ENCODE measurements at places on chromosomes 12 and 14.

DNA sequence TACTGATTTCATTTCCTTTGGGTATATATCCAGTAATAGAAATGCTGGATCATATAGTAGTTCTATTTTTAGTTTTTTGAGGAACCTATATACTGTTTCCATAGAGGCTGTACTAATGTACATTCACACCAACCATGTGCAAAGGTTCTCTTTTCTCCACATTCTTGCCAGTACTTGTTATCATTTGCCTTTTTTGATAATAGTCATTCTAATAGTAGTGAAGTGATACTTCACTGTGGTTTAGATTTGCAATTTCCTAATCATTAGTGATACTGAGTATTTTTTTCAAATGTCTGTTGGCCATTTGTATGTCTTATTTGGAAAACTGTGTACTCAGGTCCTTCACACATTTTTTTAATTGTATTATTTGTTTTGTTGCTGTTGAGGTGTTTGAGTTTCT lies 148.2 kb upstream of the NAV3 start:
- DNase-seq = no peak

- DNase-seq = no peak
Observed at GRCh38 chr14:74867673-74868072, 8.3 kb downstream of the PROX2 start.

GRCh38 chr14:71668186-71668912 lies 263.9 kb upstream of the RGS6 start:
- no peak for DNase-seq

GRCh38 chr12:60180298-60180697 lies 584.5 kb downstream of the SLC16A7 start:
- DNase-seq = no peak

GRCh38 chr12:96219700-96220206 lies 25.6 kb downstream of the ELK3 start:
- no peak for DNase-seq

DNA sequence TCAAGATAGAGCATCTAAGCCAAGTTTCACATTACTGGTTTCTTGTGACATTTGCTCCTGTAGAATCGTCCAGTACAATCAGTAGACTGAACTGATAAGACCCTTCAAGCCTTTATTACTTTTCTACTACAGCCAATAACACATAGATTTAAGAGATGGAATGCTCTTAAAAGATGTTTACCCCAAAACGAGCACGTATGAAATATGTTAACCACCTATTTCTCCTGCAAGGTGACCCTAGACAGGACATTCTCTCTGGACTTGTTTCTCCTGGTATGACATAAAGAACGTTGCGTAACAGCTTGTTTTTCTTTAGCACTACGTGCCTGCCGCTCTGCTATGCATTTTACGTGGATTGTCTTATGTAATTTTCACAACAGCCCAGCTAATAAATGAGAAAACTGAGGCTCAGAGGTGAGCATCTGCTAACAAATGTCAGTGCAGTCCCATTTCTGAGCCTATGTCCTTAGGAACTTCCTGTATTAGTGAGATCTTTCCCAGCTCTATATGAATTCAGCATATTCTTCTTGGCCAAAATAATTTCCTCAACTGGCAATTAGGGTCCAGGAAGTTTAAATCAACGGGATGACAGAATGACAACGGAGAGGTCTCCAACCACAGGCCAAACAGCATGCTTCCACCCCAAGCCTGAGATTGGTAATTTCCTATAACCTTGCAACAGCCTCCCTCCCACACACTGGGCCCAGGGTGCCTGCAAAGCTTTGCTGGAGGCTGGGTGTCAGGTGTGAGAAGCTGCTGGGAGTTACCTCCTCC lies 3.7 kb downstream of the NFKBIA start:
- peak; percentile 28 for DNase-seq

GRCh38 chr12:85029456-85029855 lies 6.6 kb downstream of the TSPAN19 start:
- DNase-seq = no peak

GRCh38 chr14:21016413-21017190 lies 8.3 kb downstream of the NDRG2 start:
- DNase-seq = no peak

- DNase-seq = no peak
Observed at GRCh38 chr12:123062681-123063486, 82.4 kb downstream of the ARL6IP4 start.

- DNase-seq = peak; percentile 60
Observed at GRCh38 chr12:121800694-121801594, 2.9 kb upstream of the SETD1B start.

DNA sequence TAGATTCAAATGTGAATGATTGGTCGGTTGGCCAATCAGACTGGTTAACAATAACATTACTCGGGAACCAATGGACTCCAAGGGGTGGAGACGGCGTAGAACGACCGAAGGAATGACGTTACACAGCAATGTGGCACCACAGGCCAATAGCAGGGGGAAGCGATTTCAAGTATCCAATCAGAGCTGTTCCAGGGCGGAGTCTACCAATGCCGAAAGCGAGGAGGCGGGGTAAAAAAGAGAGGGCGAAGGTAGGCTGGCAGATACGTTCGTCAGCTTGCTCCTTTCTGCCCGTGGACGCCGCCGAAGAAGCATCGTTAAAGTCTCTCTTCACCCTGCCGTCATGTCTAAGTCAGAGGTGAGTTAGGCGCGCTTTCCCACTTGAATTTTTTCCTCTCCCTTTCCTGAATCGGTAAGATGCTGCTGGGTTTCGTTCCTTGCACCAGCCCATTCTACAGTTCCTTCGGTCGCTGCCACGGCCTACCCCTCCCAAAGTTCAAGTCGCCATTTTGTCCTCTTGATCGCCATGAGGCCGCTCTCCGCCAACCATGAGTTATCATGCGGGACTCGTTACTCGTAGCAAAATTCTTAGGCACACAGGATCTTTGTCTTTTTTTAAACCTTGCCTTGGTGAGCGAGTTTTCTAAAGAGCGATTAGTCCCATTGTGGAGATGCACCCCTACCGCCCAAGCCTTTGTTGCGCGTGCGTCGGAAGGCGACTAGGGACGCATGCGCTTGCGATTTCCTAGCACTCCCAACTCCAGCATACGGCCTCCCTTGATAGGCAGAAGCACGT lies at the start of gene HNRNPA1:
HNRNPA1 (plus strand) TSS at position 259 of the 793 bp plus-strand sequence; CDS start at position 341, 82 bp downstream.
- peak; percentile 94 for DNase-seq

- DNase-seq = no peak
Observed at GRCh38 chr12:113408756-113409298, 5.1 kb upstream of the SDS start.

- DNase-seq = no peak
Observed at GRCh38 chr12:45743247-45743646, 13.7 kb downstream of the ARID2 start.

DNA sequence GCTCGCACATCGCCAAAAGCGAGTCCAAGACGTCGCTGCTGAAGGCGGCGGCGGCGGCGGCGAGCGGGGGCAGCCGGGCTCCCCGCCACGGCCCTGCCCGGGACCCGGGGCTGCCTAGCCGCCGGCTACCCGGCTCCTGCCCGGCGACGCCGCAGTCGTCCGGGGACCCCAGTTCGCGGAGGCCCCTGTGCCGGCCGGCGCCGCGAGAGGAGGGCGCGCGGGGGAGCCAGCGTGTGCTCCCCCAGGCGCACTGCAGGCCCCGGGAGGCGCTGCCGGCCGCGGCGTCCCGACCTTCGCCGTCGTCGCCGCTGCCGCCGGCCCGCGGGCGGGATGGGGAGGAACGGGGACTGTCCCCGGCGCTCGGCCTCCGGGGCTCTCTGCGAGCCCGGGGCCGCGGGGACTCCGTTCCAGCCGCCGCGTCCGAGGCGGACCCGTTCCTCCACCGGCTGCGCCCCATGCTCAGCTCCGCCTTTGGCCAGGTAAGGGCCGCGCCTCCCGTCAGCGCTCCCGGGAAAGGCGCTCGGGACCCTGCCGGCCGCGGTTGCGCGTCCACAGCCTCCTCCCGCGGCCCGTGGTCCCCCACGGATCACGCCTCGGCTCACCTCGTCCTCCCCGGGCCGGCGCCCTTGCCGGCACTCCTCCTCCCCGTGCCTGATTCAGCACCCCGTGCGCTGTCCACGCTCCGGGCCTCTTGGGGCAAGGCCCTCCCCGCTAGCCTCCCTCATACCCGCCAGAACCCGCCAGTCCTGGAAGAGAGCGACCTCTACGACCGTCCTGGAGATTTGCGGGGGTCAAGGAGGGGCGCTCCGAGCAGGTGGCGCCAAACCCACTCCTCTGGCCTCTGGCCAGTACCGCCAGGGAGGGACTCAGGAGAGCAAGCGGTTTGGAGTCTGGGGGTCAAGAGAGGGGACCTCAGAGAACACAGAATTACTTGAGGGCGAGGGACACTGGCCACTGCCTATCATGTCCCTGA lies 721 bp downstream of the CABP1 start:
- peak; percentile 10 for DNase-seq

GRCh38 chr14:20746566-20746965 lies 879 bp downstream of the EDDM3A start:
- DNase-seq = no peak

GRCh38 chr14:69086537-69086936 lies 66.4 kb downstream of the DCAF5 start:
- no peak for DNase-seq

DNA sequence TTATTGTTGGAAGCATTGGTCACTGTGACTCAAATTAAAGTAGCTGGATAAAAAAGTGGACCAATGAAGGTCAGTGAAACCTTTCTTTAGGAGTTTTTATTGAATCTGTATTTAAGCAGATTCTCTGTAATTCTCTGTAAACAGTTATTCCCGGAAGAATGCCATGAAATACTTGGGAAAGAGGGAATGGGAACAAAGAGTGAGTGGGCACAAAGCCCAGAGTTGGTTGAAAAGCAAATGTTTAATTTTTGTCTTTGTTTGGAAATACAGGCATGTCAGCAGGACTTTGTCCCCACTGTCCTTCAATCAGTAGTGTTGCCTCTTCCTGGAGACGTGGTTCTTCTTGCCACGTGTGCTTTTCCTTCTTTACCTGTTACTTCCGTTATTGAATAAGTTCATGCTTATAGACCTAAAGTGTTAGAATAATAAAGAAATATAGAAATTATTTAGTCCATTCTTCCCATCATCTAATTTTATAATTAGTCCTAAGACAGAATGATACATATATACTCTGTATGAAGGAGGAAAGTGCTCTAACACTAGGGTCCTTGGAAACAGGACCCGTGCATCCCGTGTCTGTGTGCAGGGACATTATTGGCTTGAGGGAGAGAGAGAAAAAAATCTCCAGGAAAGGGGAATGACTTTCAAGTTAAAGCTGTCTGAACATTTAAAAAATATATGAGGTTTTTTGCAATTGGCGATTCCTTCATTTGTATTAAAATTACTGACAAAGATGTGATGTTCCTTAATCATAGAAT lies 2.0 kb upstream of the ANG start:
- no peak for DNase-seq

- no peak for DNase-seq
Observed at GRCh38 chr12:113700943-113701342, 229.3 kb upstream of the LHX5 start.

DNA sequence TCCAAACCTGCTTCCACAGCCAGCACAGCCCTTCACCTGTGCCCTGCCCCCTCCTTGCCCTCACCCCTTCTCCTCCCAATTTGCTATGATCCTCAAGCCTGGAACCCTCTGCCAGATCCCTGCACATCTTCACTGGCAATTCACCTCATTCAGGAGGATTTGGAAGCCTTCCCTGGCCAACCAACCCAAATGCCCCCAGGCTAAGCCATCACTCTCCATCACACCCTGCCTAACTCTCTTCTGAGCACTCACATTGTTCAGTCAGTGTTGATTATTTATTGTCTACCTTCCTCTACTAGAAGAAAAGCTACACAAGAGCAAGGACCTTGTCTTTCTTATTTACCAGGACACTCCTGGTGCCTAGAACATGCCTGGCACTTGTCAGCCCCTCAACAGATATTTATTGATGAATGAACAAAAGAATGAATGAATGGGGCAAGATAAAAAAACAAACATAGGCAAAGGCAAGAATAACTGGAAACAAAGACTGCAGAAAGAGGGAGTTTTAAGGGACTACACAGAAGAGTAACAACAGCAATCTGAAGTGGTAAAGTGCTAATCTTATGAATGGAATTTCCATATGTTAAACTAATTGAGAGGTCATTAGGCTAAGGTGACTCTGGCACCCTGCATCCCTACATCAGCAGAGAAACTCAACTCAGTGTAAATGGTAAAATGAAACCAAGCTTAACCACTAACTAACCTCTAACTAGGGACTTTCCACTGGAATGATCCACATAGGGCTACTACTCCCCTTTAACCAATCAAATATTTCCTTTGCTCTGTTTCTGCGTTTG lies 33.4 kb downstream of the TMTC1 start:
- no peak for DNase-seq

GRCh38 chr12:9707864-9708808 lies 24.8 kb downstream of the CLECL1 start:
- DNase-seq = peak; percentile 35

- peak; percentile 60 for DNase-seq
Observed at GRCh38 chr12:108629824-108630476, 3.7 kb downstream of the SELPLG start.

DNA sequence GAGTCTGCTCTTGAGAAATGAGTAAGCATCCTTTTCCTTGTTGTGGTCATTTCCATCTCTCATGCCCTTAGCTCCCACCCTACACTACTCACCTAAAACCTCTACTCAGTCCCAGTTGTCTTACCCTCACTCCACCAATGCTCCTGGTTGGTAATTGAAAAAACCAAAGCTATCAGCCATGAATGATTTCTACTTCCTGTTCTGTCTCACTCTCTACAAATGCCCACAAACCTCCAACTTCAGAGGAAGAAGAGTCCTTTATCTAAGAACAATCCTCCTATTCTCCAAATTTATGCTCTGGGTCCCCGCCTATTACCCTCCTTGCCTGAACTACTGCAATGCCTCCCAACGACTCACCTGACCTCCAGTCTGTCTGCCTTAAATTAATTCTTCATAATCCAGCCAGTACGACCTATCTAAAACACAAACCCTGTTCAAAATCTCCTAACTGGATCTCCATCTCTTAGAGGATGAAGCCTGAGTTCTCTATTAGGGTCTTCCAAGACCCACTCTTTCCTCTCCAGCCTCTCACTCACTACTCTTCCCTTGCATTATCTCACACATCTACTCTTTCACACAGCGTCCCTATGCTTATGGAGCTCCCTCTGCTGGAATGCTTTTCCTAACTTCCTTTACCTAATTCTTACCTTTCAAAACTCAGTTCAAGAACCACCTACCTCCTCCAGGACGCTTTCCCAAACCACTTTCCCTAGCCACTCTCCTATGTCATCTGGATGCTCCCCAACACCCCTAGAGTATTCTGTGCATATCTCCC lies 2.2 kb downstream of the DHRS1 start:
- DNase-seq = no peak

DNA sequence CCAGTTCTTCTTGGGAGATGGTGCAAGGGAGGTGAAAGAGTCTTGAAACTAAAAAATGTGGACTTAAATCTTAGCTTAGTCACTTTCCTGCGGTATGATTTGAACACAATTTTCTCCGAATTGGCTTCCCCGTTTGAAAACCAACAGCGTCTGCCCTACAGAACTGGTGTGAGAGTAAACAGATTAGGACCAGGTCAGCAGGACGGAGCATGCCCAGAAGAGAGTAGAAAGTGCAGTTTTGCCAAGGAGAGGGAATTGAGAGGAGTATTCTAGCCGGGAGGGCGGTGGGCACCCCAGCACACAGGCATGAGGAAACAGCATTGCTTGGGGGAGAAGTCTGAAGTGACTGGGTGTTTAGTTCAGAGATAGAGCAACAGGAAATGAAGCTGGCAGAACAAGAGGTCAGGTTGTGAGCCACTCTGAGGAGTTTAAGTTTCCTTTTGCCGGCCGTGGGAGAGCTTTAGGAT lies 927.1 kb downstream of the VRK1 start:
- DNase-seq = no peak

GRCh38 chr14:96502621-96503305 lies 581 bp downstream of the PAPOLA start:
- no peak for DNase-seq

All from T-helper 22 cell (primary cell).